ENCODE measurements at places on chromosomes 12 and 14.

- DNase-seq = no peak
Observed at GRCh38 chr12:17326649-17327048, 720.7 kb upstream of the LMO3 start.

- no peak for DNase-seq
Observed at GRCh38 chr12:108577458-108577857, 15.1 kb downstream of the ISCU start.

DNA sequence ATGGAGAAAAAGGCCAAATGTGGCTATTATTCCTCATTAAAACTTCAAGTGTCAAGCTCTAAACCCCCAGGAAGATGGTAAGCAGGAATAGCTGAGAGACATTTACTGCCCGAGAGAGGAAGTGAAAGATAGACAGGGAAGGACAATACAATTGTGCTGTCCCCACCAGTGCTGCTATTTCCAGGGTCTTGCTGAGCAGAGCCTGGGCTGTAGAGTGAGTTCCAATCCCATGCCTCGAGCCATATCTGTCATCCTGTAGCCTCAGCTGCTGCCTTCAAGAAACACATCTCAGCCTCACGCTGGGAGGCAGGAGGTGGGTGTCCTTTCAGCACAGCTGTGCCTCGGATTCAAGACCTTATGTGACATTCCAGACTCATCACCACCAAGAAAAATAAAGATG is 114.0 kb downstream of the RPAP3 start:
- no peak for DNase-seq

DNA sequence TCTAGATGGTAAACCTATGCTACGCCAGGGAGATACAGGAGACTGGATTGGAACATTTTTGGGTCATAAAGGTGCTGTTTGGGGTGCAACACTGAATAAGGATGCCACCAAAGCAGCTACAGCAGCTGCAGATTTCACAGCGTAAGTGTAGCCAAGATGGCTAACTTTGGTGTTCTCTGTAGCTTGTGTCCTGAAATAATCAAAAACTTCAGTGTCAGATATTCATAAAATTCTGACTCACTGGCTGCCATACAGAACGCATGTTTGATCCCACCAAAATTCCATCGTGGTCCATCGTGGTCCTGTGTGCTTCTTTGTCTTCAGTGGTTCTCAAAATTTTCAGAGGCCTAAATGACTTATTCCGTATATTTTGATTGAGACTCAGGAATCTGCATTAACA is 1.3 kb downstream of the STRAP start:
- DNase-seq = no peak

GRCh38 chr14:89630101-89630829 is 213.2 kb upstream of the FOXN3 start:
- no peak for DNase-seq

DNA sequence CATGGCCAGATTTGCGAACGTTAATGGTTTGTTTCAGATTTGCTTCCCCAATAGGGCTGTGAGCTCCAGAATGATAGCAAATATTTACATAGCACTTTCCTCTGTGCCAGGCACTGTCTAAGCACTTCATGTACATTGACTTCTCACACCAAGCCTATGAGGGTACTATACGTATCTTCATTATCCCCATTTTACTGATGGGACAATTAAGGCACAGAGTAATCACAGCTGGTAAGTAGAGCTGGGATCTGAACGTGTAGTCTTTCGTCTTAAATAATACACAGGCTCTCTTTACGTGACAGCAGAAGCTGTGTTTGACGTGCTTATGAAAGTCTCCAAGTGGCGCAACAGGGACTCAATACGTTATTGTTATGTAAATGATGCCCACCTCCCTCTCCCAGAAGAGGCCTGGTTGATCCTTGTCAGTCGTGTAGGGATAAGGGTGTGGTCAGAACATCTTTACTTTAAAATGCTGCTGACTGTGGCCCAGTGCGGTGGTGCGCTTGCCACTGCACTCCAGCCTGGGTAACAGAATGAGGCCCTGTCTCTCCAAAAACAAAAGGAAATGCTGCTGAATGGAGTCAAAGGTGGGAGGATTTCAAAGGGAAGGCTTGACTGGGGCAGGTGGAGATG is 66.3 kb upstream of the TCL1B start:
- DNase-seq = no peak

- no peak for DNase-seq
Observed at GRCh38 chr14:45251912-45252311, 1.1 kb downstream of the MIS18BP1 start.

GRCh38 chr14:64910847-64911495 is 3.3 kb upstream of the CHURC1 start:
- DNase-seq = no peak

DNA sequence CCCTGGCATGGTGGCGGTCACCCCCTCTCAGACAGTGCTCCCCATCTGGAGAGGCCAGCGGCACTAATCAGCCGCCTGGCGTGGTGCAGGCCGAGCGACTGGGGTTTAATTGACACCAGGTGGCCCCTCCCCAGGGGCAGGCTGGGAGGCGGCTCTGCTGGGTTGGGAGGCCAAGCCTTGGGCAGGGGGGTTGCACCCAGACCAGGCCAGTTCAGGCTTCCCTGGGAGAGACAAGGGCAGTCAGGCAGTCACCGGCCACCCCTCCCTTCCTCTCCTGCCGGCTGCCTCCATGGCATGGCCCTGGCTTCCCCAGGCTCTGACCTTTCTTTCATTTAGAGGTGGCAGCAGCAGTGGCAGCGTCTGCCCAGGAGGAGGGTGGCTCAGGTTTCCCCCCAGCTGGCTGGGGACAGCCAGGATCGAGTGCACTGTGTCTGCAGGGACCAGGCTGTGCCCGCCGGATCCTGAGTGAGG is 78.1 kb upstream of the NOS1 start:
- peak; percentile 54 for DNase-seq

GRCh38 chr14:56159066-56159465 is 40.9 kb downstream of the PELI2 start:
- DNase-seq = no peak

DNA sequence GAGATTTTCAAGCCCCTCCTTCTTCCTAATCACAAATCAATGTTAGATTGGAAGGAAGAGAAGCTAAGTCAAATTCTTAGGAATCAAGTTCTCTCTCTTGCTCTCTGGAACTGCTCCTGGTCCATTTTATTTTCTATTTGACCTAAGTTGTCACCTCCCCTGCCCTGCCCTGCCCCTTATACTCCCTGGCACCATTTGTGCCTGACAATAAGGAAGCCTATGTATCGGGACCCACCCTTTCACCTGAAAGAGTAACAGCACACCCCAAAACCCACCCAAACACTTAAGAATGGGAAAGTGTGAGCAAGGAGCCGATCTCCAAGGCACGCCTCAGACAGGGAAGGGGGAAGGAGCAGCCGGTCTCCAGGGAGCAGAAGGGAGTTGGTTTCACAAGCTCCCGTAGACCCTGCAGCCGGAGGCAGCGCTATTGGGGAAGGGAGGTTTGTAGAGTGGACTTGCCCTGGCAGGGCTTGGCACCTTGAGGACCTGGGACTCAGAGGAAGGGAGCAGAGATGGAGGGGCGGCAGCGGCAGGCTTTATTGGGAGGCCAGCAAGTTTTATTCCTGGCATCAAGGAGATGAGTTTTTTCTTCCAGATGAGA is 1.6 kb downstream of the LRRC74A start:
- DNase-seq = no peak

DNA sequence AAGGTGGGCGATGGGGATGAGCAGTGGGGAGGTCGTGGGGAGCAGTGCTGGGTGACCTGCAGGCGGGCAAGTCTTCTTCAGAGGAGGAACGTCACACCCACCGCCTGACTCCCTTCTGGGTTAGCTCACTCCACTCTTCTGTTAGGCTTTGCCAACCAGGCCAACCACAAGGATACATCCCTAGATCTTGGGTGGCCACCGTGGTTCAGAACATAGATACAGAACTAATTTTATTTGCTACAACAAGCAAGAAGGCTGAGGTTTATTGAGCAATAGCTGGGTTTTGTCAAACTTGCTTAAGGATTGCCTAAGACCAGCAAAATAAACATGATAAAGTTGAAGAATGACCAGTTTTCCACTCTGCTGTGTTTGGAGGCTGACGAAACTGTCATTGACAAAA is 109.4 kb downstream of the DACT1 start:
- no peak for DNase-seq

- no peak for DNase-seq
Observed at GRCh38 chr14:71324767-71325272, 417.6 kb downstream of the PCNX1 start.

- DNase-seq = no peak
Observed at GRCh38 chr12:7375145-7375543, 68.8 kb downstream of the CD163L1 start.

- DNase-seq = no peak
Observed at GRCh38 chr12:115209230-115209629, 525.3 kb upstream of the TBX3 start.

GRCh38 chr14:55107766-55108554 is 21.1 kb upstream of the LGALS3 start:
- DNase-seq = peak; percentile 92

DNA sequence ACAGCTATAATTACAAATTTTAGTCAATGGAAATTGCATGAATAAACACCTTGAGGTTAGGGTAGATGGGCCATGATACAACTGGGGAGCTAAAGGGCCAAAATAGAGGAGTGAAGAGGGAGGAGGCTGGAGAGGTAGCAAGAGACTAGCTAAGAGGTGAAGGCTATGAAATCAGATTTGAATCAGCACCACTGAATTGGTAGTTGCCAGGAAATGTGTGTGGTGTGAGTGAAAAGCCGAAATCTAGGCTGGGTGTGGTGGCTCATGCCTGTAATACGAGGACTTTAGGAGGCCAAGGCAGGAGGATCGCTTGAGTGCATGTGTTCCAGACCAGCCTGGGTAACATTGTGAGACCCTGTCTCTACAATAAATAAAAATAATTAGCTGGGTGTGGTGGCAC is 22.7 kb downstream of the YY1 start:
- no peak for DNase-seq

DNA sequence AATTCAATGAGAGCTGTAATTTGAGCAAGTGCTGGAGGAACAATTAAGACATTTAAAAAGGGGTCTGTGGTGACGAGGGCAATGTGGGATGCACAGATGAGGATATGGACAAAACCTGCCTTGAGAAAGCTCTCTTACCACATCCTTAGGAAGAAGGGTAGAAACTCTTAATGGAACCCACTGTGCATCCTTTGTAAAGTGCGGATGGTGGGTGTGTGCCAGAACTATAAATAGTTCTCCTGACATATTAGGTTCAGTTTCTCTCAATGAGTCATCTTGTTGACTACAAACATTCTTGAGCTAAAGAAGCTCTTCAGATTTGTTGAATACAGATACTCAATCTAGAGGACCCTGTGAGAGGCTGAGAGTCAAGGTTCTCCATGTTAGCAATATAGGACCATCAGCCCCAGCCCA is 106.1 kb upstream of the ANO4 start:
- DNase-seq = no peak

DNA sequence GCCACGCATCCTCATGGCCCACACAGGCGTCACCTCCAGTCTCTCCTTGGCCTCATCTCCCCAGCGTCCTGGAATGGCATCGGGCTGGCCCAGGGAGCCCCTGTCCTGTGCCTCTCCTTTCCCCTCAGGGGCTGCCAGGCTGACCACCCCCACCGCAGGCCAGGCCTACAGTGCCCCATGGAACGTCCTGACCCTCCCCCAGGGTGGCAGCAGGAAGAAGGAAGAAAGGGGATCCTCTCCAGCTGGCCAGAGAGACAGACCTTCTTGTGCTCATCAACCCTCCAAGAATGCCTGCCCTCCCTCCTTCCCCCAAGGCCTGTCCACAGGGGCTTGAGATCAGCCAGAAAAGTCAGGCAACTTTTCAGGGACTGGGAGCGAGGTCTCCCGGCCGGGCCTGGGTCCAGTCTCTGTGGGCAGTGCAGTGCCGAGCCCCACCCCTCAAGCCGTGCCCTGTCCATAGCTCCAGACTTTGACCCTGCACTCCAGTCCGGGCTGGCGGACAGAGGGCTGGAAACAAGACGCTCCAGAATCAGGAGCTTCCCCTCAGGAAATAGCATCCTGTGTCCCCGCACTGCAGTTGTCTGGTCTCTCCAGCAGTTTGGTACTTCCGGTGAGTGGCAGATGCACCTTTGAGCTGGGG is at the start of gene DAO:
Gene DAO (plus strand): TSS at position 478 of the 640 bp plus-strand sequence. CDS start 4,915 bp downstream, outside the sequence.
- no peak for DNase-seq

DNA sequence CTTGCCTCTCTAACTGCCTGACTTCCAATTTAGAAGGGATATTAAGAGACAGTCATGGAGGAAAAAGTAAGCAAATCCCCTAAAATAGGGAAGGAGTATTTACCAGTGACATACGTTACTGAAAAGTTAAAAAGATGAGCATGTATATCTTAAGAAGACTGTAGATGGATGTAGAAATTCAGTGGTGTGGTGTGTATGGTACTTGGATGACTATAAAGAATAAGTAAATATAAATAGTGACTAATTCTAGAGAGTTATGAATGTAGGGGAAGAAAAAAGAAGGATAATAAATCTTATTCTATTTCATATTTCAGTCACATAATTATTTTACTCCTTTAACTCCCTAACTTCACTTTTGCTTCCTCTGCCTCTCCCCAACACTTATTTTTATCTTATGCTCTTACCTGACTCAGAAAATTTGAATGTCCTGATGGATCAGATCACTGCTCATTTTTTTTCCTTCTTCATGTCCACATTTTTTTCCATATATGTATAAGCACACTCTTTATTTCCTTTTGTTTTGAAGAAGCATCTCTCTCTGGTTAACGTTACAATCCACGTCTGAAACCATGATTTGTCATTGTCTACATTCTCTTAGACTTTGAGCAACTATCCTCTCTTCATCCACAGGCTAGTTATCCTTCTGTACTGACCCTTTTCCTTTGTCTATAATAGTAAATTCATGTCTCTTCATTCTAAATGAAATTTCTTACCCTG is 422.7 kb upstream of the SYT1 start:
- DNase-seq = no peak

GRCh38 chr12:105698075-105698474 is 367.6 kb downstream of the C12orf75 start:
- DNase-seq = no peak

DNA sequence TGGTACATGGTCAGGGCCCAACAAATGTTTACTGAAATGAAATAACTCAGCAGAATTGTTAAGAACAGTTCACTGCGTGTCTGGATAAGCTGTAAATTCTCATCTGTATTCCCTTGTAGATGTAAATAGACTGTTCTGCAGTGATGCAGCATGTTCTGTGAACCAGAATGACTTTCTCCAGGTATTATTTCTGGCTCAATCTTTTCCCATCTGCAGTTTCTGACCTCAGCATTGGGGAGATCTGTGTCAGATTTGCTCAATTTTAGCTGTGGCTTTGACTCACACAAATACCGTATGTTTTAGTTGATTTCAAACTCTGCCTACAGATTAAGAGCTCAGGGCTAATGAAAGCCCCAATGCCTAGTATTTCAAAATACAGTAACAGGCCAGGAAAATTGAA is 49.2 kb upstream of the DICER1 start:
- DNase-seq = no peak

DNA sequence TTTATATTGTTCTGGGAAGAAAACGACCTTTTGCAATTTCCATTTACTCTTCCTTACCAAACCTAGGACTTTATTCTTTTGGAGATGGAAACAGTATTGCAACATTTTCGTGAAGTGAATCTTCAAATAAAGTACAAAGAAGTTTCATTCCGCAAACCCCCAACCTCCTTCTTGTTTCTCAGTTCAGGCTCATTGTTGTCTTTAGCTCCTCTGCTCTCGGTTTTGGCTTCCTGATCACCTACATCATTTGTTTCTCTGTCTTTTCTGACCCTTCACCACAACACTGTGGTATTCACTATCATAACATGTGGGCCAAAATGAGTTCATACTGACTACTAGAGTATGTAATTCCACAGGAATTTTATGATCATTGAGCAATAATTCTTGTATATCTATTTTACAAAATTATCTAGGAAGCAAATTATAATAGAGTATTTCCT is 266.8 kb downstream of the ADAMTS20 start:
- no peak for DNase-seq
